ENCODE measurements at places on chromosomes 3 and 15.
A peak's percentile ranks its signal among the peaks of the same experiment; 100 is the strongest.

- DNase-seq: no peak
These were observed 29.1 kb upstream of the LYSMD4 start for GRCh38 chr15:99762288-99762687.

GRCh38 chr3:79418855-79419621 lies 348.8 kb downstream of the ROBO1 start:
- DNase-seq: no peak

DNA sequence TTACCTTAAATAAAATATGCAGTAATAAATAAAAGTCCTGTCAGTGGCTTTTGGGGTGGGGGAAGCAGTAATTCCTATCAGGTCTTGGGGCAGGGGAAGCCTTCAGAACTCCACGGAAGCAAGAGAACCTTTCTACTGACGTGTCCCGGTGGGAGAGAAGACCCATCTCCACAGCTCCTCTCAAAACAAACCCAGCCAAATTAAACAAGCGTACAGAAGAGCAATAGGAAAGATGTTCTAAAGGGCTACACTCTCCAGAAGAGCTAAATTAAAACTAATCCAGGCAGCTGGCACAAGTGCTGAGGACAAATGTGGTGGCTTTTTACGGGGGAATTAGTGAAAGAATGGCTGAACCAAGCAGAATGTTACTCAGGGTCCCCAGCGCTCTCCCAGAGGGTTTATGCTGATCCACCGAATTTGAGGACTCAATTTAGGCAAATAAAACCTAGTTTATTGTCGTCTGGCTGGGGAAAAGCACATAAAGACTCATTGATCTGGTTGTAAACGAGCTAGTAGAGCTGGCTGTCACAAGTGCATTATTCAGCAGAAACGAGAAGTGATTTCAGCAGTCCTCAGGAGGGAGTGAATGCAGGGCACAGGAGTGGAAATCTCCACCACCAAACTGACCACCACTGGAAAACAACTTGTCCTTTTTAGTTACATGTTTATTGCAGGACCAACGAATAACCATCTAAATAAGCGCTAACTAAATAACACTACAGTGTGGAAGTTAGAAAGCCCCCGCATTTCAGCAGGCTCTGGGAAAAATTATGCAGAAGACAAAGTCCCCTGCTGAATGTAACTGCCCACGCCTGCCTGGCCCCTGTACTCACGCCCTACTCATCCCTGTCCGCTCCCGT lies 13.5 kb downstream of the BFSP2 start:
- DNase-seq: peak; percentile 50

- no peak for DNase-seq
These were observed 426.3 kb downstream of the MECOM start for GRCh38 chr3:169237201-169237600.

- DNase-seq: peak; percentile 18
These were observed 641.8 kb upstream of the ZNF385D start for GRCh38 chr3:22392859-22393258.

DNA sequence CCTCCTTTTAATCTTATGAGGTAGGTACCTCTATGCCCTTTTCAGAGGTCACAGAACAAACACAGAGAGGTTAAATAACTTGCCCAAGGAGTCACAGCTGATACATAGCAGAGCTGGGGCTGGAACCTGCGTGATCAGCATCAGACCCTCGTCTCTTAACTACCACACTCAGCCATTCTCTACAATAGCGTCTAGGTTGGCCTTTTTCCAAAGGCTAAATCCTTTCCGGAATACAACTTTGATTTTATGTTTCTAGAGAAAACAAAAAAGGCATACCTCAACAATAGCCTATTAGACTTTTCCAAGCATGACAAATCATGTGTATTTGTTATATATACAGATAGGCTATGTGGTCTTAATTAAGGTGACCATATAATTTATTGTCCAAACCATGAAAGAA lies 187.2 kb downstream of the RORA start:
- no peak for DNase-seq

- no peak for DNase-seq
These were observed 154.4 kb upstream of the HES1 start for GRCh38 chr3:193981504-193981903.

DNA sequence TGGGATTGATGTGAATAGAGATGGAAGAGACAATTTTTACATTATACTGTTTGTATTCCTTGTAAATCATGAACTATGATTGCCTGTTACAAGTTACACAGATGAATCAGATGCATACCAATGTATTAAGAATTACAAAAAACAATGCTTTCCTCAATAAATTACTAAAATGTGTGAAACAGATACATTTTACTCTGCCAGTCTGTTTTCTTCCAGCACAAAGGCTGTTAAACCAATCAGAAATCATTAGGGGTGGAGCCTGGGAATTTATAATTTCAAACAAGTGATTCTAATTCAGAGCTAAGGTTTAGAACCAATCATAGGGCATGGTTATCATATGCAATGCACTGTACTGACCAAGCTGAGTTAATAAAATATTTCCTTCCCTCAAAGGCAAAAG lies 21.8 kb upstream of the ANKRD28 start:
- no peak for DNase-seq

DNA sequence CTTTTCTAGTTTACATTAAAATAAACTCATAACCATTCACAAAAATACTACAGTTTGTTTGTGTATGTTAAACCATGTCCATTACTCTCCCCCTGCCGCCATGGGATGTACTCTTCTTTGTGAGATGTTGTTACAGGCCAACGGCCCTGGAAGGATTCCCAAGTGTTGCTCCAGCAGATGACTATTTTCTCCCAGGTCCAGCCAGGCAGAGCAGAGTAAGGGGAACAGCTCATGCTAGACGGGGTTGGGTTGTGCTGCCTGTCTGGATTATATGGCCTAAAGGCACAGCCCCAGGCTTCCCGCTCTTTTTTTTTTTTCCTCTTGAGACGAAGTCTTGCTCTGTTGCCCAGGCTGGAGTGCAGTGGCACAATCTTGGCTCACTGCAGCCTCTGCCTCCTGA lies 24.5 kb upstream of the SLCO2A1 start:
- no peak for DNase-seq

GRCh38 chr3:128383316-128384235 lies 83.1 kb downstream of the DNAJB8 start:
- DNase-seq: peak; percentile 88

GRCh38 chr3:44036850-44037249 lies 204.8 kb upstream of the TOPAZ1 start:
- no peak for DNase-seq

DNA sequence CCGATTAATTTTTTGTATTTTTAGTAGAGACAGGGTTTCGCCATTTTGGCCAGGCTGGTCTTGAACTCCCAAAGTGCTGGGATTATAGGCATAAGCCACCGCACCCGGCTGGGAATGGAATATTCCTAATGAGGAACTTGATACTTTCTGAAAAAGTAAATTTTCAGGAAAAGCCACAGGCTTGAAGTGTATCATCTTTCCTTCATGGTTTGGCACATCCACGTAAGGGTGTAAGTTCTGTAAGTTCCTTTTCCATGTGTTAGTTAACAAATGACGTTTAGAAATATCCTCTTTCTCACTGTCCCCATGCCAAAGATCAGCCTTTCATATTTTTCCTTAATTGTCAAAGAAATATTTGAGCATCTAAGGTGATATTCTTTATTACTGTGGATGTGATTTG lies 24.9 kb downstream of the TMEM45A start:
- no peak for DNase-seq

- DNase-seq: peak; percentile 80
These were observed 187.1 kb upstream of the DNAJC19 start for GRCh38 chr3:181176601-181177000.

All from hematopoietic multipotent progenitor cell treated with erythropoietin and hydrocortisone succinate and interleukin-3 and kit ligand, for 4 days (in vitro differentiated cells).